ENCODE measurements at places on chromosomes 1 and 21.

DNA sequence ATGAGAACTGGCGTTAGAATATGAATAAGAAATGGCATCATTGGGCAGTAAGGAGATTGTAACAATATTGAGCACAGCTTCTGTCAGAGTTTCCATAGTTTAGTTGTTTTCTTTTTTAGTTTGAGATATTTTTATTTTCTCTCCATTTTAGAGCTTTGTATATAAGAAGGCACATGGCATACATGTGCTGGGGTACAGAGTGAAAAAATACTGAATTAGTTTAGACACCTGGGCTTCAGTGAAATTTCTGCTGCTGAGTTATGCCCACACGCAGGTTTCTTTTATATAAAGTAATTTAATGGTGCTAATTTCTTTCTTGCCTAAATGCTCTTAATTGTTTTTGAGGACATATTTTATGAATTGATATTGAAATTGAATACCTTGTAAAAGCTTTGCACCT lies 53.6 kb upstream of the RWDD3 start:
- no peak for DNase-seq

DNA sequence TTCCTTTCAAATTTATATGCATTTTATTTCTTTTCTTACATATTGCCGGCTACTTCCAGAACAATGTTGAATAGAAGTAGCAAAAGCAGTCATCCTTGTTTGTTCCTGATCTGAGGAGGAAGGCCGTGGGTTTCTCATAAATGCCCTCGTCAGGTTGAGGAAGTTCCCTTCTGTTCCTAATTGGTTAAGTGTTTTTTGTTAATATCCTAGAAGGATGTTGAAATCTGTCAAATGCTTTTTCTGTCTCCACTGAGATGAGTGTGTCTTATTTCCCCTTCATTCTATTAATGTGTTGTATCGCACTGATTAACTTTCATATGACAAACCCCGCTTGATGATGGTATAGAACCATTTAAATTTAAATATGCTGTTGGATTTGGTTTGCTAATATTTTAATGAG lies 15.4 kb downstream of the TTLL10 start:
- DNase-seq: no peak

DNA sequence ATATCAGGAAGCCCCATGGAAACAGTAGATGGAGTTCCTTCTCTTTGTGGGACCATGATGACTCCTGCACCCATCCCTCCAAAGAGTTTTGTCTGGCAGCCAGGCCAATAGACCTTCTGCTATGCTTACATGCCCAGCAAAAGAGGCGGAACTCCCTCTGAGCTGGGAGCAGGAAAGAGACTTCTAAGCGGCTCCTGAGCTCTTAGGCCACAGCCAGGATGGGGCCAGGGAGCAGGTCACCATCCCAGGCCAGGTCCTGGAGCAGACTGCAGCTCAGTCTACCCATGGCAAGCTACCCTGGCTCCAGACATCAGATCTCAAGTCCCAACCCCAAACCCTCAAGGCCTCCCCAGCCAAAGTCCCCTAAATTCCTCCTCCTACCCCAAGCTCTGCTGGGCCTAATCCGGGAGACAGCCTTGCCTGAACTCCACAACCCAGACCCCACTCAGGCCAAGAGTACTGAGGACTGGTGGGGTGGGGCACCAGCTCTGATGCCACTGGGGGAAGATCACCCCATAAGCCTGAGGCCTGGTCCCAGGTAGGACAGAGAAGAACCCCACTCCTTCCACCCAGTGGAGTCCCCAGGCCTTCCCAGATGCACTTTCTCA lies 387.9 kb downstream of the MATN1 start:
- no peak for DNase-seq

- no peak for DNase-seq
Measured at GRCh38 chr1:39689635-39690034, 1.6 kb downstream of the HPCAL4 start.

DNA sequence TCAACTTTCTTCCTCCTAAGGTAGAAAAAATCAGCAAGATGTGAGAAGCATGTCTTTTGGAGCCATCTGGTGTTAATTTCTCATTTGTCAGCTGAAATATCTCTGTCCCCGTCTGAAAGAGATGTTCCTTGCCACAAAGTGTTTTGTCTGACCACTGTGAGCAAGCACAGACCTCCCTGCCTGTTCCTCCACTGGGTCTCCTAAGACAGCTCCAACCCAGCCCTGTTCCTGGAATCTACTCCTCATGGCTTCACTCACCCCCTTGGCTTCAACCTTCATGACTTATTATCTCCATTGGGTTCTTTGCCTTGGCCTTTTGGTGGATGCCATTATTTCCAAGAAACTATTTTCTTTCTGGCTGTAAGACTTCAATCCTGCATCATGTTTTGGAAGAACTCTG lies 65.7 kb upstream of the CACHD1 start:
- no peak for DNase-seq

DNA sequence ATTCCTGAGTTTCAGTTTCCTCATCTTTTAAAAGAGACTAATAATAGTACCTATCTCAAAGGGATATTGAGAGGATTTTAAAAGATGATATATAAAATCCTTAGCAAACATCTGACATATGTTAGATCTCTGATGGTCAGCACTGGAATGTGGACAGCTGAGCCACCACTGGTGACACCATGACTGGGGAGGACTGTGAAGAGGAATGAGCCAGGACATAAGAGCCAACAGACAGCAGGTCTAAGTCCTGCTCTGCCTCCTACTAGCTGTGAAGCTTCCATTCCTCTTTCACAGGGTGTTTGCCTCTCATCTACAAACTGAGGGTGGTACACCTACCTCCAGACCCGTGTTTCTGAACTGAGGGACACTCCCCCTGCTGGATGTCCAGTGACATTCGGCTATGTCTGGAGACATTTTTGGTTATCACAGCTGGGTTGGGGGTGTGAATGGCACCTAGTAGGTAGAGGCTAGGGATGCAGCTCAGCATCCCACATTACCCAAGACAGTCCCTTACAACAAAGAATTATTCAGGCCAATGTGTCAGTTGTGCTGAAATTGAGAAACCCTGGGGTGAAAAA lies 109.1 kb upstream of the OLIG2 start:
- no peak for DNase-seq

DNA sequence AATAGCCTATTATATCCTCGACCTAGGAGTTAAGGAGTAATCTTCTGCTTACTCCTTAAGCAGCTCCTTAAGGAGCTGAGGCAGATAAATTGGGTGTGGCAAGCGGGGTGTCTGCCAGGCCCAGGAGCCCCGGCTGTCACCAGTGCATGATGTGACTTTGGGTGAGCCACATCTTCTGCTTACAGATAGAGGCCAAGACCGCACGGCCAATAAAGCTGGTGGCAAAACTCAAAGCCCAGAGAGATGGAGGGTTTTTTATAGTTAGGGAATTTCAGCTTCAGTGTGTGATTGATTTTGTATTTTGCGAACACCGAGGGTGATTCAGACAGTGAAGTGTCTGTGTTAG lies 9.8 kb downstream of the MX2 start:
- DNase-seq: no peak

GRCh38 chr1:4066860-4067599 lies 167.0 kb upstream of the C1orf174 start:
- no peak for DNase-seq

- no peak for DNase-seq
Measured at GRCh38 chr1:167016100-167016750, 27.1 kb downstream of the MAEL start.

- no peak for DNase-seq
Measured at GRCh38 chr1:204419064-204419403, 7.4 kb upstream of the PPP1R15B start.

GRCh38 chr1:203671047-203671446 lies 44.4 kb downstream of the ATP2B4 start:
- no peak for DNase-seq

- DNase-seq: no peak
Measured at GRCh38 chr1:3551711-3552110, 59.6 kb downstream of the MEGF6 start.

DNA sequence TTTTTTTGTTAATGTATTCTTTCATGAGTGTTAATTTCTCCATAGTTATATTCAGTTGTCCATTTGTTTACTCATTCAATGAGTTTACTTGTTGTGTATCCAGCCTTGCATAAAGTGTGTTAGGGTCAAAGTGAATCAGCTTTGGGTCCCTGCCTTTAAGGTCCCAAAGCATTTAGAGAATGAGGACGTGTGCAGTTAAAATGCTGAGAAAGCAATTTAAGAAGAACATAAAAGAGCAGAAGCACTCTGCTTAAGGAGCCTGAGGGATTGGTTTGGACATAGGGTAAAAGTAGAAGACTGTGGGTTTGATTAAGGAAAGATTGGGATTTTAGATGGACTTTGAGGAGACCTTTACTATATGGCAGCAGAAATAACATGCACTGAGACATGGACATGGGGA lies 3.5 kb downstream of the OR14I1 start:
- no peak for DNase-seq

GRCh38 chr1:197843401-197843800 lies 59.0 kb upstream of the C1orf53 start:
- DNase-seq: no peak

GRCh38 chr21:34198231-34199120 lies 125.1 kb downstream of the MRPS6 start:
- DNase-seq: no peak

DNA sequence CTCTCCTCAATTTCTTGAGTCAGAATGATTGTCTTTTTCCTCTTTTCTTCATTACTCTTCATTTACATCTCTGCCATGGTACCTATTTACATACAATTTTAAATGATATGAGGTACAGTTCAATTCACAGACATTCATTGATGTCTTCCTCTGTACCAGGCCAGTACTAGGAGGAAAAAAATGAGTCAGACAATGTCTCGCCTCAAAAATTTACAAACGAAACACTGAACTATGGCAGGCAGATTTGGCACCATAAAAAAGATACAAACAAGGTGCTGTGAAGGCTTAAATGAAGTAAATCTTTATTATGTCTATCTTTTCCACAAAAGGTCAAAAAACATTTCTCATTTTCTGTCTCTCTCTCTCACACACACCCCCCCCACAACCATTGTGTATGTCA lies 71.0 kb downstream of the RGS13 start:
- DNase-seq: no peak

DNA sequence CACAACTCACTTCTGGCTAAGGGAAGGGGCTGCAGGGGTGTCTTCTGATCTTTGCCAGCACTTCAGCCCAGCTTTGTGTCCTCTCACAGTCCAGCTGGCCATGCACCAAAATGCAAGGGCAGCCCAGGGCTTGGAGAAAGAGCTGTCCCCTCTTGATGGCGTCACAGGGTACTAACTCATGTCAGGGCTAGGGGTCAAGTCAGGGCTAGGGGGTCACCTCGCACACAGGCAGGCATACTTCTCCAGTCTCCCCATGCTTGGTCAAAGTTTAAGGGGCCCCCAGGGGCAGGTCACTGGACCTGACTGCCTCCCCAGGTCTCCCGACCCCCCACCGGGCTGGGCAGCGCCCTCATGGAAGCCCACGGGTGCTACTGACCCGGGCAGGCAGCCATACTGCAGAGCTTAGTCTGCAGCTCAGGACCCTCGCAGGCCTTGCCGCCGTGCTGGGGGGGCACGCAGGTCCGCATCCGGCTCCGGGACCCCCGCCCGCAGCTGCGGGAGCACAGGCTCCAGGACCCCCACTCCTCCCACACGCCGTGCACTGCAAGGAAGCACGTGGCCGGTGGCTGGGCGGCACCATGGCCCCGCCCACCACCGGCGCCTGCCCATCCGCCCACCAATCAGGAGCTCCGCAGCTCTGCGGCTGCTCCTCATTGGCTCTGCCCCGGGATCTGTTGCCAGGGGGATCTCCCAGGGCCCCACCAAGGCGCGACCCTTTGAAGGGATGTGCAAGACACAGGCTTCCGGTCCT lies 21.5 kb downstream of the ADGRB2 start:
- DNase-seq: no peak

DNA sequence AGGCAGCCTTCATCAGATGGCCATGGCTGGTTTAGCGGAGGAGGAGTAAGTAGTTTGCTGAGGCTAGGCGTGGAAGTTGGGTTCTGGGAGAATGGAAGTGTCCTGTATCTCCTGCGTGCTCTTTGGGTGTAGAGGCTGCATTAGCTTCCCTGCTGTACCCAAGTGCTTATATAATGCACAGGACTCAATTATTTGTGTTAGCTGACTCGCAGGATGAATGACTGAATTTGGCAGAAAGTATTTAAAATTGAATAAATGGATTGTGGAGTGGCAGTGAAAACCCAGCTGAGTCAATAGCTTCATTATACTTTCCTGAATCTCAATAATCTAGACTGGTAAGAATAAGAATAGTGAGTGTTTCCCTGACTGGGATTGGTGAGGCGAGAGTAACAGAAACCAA lies 13.8 kb downstream of the DNTTIP2 start:
- no peak for DNase-seq

DNA sequence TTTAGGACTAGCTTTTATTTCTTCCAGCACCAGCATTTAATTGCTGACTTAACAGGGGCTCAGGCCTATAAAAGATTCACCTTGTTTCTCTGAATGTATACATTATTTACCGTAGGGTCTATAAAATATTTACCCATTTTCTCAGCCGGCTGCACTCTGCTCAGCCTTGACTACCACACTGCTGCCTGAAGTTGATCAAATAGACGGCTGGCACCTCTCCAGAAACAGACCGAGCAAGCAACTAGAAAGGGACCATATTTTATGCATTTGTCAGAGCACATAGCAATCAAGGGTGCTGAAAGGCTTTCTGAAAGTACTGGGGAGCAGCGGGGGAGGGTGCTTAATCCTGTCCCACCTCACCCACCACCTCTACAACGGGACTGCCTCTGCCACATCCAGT lies 64.7 kb upstream of the FGGY start:
- DNase-seq: no peak

- no peak for DNase-seq
Measured at GRCh38 chr1:69967245-69967766, 238.1 kb downstream of the LRRC40 start.

- DNase-seq: no peak
Measured at GRCh38 chr21:42515708-42516502, 2.3 kb downstream of the SLC37A1 start.

DNA sequence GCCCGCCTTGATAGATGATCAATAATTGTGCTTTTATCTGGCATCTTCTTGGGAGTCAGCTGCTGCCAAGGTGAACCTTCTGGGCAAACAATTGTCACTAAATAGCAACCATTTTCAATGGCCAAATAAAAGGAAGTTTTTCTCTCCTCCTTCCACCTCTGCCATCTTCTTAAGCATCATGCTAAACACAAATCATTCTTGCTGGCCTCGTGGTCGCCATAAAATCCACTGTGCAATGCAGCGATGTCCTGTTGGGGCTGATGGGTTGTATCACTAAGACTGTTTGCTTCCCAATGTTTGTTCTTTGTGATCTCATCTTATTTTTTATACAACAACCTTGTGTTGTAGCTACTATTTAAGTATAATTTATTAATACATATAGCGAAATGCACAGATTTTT lies 8.0 kb downstream of the MAN1C1 start:
- DNase-seq: no peak

- DNase-seq: no peak
Measured at GRCh38 chr21:14968821-14969220, 96.0 kb downstream of the NRIP1 start.

Measured in AG08396 (cell line).